Airway epithelial cell (primary cell): ENCODE measurements at places on chromosomes 13 and 19. TPM values are rescaled to one million over a fixed set of nuclear protein-coding genes. Genes with fewer than 3 reads are reported as not detected.

Gene NCAN
- total RNA-seq: not detected in 2 replicates

Gene MATK
- total RNA-seq: not detected in 2 replicates

Gene SLC27A1
- total RNA-seq: 10.2 and 11.1 TPM in 2 replicates

Gene ZNF285
- 2.0 and 2.9 TPM in 2 replicates for total RNA-seq

Gene AP1M2
- 87.2 and 108 TPM in 2 replicates for total RNA-seq

Gene PLK5
- total RNA-seq: 0.05 TPM in 1 of 2 replicates, not detected in the other

Gene NALCN
- 0.37 and 1.2 TPM in 2 replicates for total RNA-seq
